ENCODE measurements at places on chromosomes 11 and 22.
A peak's percentile ranks its signal among the peaks of the same experiment; 100 is the strongest.

DNA sequence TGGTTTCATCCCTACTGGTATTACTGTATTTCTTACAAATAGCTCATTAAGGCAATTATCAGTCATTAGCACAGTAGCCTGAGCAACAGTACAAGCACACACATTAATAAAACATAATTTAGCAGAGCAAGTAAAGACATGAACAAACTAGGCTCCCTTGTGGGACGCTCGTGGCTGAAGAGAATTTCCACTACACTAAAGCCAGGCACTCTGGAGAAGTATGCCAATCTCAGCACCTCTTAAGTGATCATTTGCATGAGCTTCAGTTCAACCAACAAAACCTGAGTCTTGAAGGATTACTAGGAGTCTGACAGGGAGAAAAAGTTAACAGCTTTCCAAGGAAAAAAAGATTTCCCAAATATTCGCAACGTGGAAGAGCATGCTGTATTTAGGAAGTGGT lies 109.1 kb downstream of the LARGE1 start:
- no peak for DNase-seq

- DNase-seq, result no peak
Measured at GRCh38 chr11:104918113-104918824, 20.0 kb upstream of the CASP12 start.

- DNase-seq, result no peak
Measured at GRCh38 chr11:57786436-57786835, 24.8 kb downstream of the CTNND1 start.

DNA sequence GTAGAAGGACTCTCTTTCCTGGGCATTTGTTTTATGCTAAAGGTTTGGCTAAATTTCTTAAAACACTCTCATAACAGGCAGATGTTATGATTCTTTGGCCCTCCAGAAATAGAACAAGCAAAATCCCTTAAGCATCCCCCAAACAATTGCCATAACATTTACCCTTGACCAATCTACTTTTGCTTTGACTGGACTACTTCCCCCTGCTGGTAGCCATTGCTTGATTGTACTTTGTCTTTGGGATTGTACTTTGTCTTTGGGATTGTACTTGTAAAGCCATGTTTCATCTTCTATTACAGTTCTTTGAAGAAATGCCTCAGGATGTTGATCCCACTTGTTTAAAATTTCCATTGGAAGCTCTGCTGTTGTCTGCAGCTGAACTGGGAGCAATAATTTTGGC lies 53.3 kb upstream of the GLYAT start:
- no peak for DNase-seq

- DNase-seq, result no peak
Measured at GRCh38 chr11:40287916-40288803, 1171.3 kb downstream of the LRRC4C start.

GRCh38 chr11:121890377-121890776 lies 225.6 kb downstream of the BLID start:
- peak; percentile 37 for DNase-seq

DNA sequence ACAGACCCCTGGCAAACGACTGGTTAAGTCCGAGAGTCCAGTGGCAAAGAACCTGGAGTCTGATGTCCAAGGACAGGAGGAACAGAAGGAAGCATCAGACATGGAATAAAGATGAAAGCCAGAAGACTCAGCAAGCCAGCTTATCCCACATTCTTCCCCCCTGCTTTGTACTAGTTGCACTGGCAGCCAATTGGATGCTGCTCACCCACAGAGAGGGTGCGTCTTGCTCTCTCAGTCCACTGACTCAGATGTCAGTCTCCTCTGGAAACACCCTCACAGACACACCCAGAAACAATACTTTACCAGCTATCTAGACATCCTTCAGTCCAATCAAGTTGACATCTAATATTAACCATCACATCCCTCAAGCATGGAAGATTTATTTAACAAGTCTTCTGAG lies 1265.8 kb upstream of the CNTN5 start:
- DNase-seq, result no peak

- no peak for DNase-seq
Measured at GRCh38 chr11:30149998-30150397, 80.8 kb upstream of the FSHB start.

- DNase-seq, result peak; percentile 61
Measured at GRCh38 chr22:17237038-17237668, 17.9 kb upstream of the ADA2 start.

GRCh38 chr11:62190011-62190410 lies at the start of gene SCGB1D1:
Gene SCGB1D1 (plus strand): TSS chr11:62190216. CDS start chr11:62190285, 69 bp downstream.
- no peak for DNase-seq

DNA sequence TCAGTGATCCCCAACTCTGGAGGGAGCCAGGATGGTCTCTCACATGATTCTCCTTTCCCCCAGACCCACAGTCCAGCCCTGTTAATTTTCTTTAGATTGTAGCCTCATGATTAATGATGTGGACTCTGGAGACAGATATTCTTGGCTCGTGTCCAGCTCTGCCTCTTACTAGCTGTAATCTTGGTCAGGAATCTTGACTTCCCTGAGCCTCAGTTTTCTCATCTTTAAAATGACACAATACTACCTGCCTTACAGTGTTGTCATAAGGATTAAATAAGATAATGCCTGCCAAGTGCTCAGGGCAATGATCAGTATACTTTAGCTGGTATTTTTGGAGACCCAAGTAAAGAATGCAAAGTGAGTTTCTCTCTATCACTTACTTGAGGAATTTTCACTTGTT lies 60.0 kb downstream of the SPECC1L start:
- DNase-seq, result no peak

DNA sequence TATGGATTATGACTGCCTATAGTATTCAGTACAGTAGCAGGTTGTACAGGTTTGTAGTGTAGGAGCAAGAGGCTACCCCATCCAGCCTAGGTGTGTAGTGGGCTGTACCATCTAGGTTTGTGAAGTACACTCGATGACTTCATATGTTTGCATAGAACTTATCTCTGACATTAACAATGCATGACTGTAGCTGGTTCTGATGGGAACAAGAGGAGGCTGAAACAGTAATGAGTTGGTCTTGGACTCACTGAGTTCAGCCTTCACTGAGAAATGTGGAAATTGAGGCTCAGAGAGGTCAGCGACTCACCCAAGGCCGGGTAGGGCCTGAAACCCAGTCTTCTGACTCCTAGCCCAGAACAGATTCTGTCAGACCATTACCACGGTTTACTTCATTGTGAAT lies 13.0 kb downstream of the MYO7A start:
- no peak for DNase-seq

- no peak for DNase-seq
Measured at GRCh38 chr22:26339755-26340154, 89.3 kb upstream of the ASPHD2 start.

DNA sequence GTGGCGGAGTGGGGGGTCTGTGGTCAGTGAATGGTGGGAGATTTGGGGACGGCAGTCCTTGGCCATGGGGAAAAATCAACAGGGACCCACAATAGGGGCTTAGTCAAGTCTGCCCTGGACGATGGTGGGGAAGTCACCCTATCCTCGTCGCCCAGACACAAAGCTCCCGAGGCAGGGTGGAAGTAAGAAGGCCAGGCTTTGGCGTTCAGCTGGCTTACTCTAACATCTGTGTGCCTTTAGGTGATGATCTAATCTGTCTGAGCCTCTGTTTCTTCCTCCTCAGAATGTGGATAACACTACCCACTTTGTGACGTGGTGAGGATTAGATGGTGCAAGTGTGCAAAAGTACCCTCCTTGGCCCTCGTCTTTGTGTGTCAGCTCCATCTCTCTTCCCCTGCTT lies 192.2 kb downstream of the ST3GAL4 start:
- DNase-seq, result no peak

DNA sequence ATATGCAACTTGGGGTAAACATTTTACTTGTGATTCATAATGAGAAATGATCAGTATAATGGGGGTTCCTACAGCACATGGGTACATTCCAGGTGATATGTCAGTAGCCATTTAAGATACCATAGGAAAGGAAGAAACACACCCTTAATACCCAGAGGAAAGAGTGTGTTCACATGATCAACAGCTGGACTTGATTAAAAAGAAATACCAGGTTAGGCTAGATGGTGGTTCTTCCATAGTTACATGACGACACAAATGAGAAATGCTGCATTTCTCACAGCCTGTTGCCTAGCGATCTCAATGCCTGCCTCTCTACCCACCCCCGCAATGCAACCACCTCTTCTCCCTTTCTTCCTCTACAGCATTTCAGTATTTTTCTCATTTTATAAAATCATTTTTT lies 96.8 kb downstream of the TTC28 start:
- peak; percentile 46 for DNase-seq

All from suppressor macrophage (primary cell).